ENCODE measurements at places on chromosomes 7 and 10.

DNA sequence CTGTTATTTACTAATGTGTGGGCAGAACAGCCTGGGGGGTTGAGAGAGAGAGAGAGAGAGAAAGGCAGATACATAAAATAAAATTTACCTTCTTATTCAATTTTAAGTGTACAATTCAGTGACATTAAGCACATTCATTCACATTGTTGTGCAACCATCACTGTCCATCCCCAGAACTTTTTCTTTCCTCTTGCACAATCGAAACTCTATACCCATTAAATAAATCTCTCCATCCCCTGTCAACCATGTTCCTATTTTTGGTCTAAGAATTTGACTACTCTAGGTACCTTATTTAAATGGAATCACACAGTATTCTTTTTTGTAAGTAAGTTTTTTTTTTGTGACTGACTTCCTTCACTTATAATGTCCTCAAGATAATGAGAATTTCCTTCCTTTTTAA lies 181.6 kb downstream of the SND1 start:
- DNase-seq: no peak

- no peak for DNase-seq
Measured at GRCh38 chr7:117854186-117854585, 19.1 kb downstream of the CTTNBP2 start.

DNA sequence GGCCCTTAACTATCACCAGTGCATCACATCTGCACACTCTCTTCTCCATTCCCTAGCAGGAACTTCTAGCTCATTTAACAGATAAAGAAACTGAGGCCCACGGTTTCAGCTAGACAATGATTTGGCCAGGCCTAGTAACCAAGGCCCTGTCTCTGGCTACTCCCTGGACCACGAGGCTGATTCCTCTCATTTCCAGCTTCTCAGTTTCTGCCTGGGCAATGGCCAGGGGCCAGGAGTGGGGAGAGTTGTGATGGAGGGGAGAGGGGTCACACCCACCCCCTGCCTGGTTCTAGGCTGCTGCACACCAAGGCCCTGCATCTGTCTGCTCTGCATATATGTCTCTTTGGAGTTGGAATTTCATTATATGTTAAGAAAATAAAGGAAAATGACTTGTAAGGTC lies 13.5 kb downstream of the AQP1 start:
- no peak for DNase-seq

- DNase-seq: no peak
Measured at GRCh38 chr7:106901828-106902441, 36.9 kb downstream of the PIK3CG start.

DNA sequence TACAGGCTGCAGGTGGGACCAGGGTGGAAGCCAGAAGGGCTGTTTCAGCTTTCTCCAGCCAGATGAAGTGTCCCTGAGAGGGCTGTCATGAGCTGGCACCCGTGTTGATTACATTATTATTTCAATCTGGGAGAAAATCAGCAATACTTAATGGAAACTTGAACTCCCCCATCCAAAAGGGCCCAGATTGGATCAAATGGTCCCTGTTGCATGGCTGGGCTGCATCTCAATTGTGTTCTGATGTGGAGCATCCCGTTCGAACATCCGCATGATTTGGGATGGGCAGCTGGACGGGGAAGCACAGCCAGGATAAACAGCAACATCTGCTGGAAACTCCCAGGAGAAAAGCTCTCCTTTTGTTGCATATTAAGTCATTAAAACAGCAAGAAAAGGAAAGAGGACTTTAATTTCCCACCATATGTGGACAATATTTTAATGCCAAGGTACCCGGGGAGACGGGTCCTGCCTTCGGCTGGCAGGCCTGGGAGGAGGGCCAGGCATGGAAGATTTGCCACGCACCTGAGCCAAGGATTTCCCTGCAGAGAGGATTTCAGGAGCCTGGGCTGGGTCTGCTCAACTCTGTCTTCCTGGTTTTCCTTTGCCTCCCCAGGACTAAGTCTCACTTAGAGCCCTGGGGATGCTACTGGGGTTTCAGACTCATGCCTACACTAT lies 52.4 kb downstream of the NPTX2 start:
- DNase-seq: no peak

GRCh38 chr10:80861882-80862281 lies 324.2 kb downstream of the SH2D4B start:
- DNase-seq: no peak

- DNase-seq: no peak
Measured at GRCh38 chr10:78258323-78259030, 224.8 kb downstream of the RPS24 start.

GRCh38 chr7:150736864-150737263 lies 354 bp upstream of the GIMAP5 start:
- no peak for DNase-seq

DNA sequence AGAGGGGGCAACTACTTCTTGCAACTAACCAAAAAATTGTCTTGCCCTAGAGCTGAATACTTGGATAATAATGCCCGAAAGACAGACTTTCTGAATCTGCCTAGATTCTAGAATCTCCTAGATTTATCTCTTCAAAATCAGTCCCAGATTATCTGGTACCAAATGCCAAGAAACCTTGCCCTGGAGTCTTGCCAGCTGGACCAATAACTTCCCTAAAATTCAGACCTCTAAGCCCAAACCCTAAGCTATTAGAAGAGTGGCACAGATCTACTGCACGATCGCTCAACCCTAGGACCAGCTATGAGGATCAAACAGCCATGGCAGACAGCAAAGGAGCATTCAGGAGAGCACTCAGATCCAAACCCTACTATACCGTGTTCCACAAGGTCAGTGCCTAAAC lies 45.0 kb downstream of the ARMH3 start:
- no peak for DNase-seq

DNA sequence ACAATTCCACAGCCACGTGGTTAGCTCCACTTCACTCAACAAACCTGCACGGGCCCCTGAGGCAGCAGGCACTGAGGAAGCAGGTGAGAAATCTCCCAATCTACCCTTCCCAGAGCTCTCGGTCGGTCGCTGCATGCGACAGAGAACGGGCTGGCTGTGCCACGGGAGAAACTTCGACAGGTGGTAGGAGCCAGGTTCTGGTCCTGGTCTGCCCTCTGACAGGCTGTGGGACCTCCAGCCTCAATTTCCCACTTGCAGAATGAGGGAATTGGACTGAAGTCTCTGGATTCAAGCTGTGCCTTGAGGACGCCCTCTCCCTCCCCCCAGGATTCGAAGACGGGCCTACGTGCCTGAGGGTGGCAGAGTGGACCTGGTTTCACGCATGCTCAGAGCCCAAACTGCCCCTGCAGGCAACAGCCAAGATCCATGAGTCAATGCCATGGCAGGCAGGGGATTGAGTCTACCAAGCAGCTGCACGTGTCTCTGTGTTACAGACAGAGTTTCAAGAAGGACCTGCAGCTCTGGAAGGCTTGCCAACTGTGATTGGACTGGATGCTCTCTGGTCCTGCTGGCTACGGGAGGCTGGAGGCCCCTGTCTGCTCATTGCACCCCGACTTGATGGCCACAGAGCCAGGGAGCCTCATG lies 215.0 kb downstream of the USP6NL start:
- DNase-seq: no peak
